ENCODE measurements at places on chromosomes 11 and 22.

GRCh38 chr11:124591430-124591829 lies 19.8 kb upstream of the PANX3 start:
- DNase-seq: no peak

- no peak for DNase-seq
Measured at GRCh38 chr11:69878144-69878883, 59.1 kb upstream of the FGF3 start.

DNA sequence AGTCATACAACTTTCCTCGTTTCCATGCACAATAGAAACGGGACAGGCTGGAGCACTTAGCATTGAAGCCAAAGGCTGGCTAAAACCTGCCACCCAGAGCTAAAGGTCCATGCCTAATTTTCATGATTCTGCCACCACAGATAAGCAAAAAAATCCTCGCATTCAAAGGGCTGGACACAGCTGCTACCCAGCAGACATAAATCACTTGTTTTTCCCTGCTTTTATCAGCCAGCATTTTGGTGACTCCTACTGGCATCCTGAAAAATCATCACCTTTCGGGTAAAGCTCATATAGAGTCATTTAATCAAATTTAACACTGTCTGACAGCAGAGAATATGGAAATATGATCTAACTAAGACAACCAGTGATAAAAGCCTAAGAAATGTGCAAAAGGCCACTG lies 37.9 kb downstream of the ALG9 start:
- DNase-seq: no peak

- no peak for DNase-seq
Measured at GRCh38 chr11:45621588-45621987, 43.8 kb downstream of the CHST1 start.

- no peak for DNase-seq
Measured at GRCh38 chr11:78041843-78042440, 18.9 kb upstream of the KCTD14 start.

DNA sequence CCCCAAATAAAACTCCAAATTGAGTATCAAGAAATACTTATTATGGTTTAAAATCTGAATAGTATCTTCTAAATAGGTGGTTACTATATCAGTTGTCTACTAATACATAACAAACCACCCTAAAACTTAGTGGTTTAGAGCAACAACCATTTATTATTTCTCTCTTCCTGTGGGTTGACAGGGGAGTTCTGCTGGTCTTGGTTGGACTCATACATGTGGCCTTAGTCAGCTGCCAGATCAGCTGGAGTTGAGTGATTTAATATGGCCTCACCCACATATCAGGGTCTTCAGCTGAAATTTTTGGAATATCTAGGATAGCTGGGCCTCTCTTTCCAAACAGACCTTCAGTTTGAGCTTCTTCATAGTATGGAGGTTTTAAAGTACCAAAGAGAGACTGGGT lies 34.5 kb downstream of the C11orf65 start:
- DNase-seq: no peak

DNA sequence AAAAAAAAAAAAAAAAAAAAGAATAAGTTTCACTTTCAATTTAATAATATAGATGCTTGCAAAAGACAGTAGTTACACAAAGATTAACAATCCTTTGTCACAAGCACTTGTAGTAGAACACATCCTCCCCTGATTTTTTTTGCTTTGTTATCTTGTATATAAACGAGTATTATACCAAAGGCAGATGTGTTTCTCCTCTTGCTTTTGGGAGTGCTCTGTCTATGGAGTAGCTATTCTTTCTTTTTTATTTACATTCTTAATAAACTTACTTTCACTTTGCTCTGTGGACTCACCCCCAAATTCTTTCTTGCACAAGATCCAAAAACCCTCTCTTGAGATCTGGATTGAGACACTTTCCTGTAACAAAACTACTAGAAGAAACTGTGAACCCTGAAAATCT lies 3.4 kb upstream of the MRPL16 start:
- DNase-seq: no peak

DNA sequence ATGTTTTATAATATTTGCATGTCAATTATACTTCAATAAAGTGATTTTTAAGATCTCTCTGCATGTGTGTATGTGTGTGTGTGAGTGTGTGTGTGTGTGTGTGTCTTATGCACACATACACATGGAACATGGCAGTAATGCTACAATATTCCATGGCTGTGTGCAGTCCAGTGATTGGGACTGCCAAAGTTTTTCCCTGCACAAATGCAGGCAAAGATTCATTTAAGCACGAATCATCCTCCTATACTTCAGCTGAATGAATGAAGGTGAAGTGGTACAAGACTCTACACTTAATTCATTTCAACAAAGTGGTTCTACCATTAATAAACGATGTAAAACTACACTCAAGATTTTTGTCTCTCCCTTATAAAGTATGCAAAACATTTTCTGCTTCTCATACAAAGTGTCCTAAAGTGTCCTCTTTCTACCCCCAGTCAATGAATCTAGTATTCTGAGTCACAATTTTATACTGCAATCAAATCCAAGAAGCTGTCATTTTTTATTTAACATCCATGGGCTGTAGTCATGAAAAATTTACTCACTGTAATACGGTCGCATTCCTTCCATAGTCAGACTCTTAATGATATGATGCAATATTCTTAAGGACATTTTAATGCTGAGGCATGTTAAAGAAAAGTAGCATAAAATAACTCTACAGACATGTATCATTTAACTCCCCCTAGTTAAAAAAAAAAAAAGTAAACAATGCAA lies 132.4 kb downstream of the TTC28 start:
- DNase-seq: no peak

DNA sequence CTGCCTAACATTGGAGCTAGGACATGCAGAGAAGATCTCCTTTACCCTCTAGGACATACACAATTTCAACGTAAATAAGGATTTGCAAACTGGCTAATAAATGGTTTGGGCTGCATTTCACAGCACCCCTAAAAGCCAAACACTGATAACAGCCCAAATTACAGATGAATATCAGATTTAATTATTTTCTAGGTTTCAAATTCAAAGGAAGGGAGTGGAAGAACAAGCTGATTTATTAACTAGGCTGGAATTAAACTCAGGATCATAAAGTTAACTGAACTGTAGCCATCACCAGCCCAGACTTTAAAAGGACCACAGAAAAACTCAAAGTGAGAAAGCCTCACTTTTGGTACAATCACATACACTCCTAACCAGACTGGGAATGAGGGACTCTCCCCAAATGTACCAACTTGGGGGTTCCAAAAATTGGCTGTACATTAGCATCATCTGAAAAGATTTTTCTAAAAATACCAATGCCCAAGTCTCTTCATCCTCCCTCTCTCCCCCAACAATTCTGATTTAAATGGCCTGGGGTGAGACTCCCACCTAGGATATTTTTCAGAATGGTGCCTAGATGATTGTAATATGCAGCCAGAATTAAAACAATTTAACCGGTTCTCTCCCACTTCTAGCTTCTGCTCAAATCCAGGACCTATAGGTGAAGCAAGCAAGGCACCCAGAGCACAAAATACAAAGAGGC lies 43.5 kb downstream of the SYTL2 start:
- no peak for DNase-seq

- DNase-seq: no peak
Measured at GRCh38 chr11:134119094-134119493, 50.2 kb downstream of the JAM3 start.

DNA sequence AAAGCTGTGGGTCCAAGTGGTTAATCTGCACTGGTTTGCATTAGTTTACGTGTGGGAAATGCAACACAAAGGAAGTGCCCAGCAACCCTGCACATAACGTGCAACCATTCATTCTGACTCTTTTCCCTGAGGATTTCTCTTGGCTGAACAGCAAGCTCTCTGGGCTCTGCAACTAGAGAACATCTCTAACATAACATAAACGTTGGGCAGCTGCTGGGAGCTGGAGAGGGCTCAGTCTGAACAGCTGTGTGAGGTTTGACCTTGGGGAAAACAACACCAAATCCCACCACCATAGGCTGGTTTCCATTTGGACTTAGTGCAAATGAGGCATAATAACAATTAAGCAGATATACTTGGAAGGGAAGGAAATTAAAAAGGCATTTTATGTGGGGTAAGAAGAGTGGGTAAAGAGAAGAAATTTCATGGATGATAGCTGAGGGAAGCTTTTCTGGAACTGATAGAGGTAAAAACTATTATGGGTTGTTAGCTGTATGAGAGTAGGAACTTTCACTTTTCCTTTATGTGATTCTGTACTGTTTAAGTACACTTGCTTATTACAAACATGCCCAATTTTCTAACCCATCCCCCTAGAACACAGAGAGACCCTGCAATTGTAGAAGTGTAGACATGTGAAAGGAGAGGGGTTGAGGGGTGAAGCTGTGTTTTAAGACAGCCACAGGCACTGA lies 76.2 kb downstream of the SNX19 start:
- DNase-seq: no peak

DNA sequence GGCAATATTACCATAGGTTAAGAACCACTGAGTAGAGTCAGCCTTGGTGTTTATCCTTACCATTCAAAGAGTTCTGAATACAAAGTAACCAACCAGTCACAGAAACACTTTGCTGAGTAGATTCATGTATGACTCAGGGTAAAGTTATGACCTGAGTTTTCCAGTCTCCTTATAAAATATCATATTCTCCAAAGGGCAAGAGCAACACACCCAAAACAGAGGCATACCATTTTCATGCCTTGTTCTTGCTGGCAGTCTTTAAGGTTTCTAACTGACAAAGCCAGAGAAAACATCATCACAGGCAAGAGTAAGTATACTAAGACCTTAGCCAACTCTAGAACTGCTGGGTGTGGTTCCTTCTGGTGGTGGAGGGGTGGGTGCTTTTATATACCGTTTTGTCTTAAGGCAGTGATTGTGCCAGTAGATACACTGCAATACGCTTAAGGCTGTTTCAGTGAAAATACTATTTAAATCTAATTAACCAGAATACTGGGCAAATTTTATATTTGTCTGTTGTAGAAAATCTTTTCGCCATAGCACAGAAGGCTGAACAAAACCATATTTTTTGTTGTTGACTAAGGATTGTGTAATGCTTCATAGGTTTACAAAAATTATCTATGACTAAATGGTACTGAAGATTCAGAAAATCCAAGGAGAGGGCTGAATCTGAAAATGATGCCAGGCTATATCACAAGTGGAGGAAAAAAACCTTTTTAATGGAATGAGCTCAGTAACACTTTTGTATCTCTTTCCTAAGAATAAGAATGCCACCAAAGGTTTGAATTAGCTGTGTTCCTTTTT lies 3.0 kb downstream of the ATL3 start:
- no peak for DNase-seq

GRCh38 chr11:19209617-19210370 lies 8.0 kb upstream of the CSRP3 start:
- no peak for DNase-seq

- no peak for DNase-seq
Measured at GRCh38 chr11:27083782-27084181, 43.2 kb downstream of the BBOX1 start.

GRCh38 chr11:122089111-122089510 lies 26.9 kb downstream of the BLID start:
- DNase-seq: no peak

- DNase-seq: no peak
Measured at GRCh38 chr11:106695506-106695905, 322.8 kb downstream of the GUCY1A2 start.

DNA sequence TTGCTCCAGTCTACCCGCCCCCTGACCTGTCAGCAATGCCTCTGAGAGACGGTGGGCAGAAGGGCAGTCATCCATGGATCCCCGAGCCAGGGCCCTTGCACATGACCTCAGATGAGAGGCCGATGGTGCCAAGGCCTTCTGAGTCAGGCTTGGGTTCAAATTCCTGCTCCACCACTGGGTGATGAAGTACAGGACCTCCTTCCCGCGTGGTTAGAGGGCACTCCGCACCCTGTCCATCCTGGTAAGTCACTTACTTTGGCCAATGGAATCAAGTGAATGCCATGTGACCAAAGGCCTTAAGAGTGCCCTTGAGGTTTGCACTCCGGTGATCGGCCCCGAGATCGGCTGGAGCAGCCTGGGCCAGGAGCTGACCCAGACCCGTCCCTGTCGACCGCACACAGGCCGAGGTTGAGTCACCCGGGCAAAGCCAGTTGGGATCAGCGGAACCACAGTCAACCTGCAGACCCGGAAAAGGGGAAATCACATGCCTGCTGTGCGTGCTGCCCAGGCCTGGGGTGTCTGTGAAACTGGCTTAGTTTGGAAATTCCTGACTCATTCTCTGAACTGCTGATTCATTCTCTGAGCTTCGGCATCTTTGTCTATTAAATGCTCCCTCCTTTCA lies 48.9 kb downstream of the RTL6 start:
- DNase-seq: no peak
